WERI-Rb-1 (cell line): ENCODE measurements at places on chromosomes 3 and 15.

DNA sequence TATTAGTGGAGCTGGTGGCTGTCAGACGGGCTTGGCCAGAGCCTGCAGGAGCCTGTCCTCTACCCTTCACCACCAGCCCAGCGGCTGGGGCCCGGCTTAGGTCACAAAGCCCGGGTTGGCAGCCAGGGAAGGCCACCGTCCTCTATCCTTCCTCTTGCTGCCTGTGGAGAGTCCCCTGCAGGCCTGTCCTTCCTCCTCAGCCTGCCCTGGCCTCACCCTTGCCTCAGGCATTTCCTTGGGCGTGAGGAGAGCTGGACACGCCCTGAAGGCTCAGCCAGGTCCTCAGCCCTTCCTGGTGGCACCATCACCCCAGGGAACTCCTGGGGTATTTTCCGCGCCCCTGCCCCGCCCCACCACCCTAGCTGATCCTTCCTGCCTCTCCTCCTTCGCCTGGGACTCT lies 7.7 kb downstream of the CHAC1 start:
- no peak for DNase-seq

DNA sequence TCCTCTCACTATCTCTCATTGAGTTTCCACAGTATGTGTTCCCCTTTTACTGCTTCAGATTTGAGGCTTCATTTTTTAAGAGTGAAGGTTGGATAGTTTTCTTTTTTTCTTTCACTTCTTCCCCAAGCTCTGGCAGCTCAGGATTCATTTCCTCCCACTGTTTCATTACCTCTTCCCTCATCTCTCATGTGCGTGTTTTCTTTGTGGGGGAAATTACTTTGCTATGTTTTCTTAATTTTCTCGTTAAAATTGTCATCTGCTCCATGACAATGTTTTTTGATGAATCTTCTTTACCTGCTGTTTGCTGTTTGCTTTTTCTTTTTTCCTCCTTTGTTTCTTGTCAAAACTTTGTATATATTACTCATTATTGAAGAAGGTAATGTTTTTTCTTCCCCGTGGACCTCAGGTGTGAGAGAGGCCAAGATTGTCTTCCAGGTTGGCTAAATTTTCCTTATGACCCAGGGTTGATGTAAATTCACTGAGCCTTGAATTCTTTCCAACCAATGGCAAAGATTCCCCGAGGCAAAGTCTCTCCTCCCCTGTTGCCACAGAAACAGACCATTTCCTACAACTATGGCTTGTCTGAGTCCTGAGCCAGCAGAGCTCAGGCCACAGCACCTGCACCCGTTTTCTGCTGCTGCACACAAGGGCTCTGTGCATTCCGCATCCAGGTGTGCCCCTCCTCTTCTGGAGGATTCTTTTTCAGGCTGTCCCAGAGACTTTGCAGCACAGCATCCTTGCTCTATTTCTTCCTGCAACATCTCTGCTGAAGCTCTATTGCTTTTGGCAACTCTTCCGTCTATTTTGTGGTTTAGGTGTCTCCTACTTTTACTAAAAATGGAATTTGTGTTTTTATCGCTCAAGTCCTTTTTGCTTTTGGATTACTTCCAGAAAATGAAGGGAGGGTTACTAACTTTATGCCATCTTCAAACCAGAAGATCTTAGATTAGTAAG lies 66.1 kb downstream of the NOX5 start:
- DNase-seq = no peak

- DNase-seq = no peak
Measured at GRCh38 chr15:90645873-90646575, 71.1 kb upstream of the BLM start.

GRCh38 chr3:90062631-90063200 lies 955.3 kb downstream of the EPHA3 start:
- DNase-seq = no peak

DNA sequence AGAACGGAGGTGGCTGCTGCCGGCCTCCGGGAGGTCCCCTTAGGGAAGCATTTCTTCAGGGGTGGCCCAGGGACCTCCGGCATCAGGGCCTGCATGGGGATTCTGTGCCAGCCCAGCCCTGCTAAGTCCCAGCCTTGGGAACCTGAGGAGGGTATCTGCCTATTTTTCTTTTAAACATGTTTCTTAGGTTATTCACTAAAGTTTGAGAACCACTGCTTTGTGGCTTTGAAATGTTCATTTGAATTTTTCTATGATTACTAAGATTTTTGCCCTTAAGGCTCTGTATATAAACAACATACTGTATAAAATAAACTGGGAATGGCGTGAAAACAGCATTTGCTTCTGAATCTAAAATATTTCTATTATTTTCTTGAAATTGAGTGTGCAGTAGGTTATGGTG lies 24.4 kb downstream of the FAN1 start:
- no peak for DNase-seq

- no peak for DNase-seq
Measured at GRCh38 chr3:72571638-72572114, 276.6 kb downstream of the SHQ1 start.

GRCh38 chr15:28936481-28936881 lies 50.7 kb downstream of the APBA2 start:
- no peak for DNase-seq

- DNase-seq = no peak
Measured at GRCh38 chr15:28115871-28116270, 16.8 kb upstream of the OCA2 start.

GRCh38 chr3:184907681-184908649 lies 96.0 kb downstream of the VPS8 start:
- DNase-seq = no peak

- peak; percentile 1 for DNase-seq
Measured at GRCh38 chr15:101031213-101031612, 112.1 kb downstream of the LRRK1 start.

DNA sequence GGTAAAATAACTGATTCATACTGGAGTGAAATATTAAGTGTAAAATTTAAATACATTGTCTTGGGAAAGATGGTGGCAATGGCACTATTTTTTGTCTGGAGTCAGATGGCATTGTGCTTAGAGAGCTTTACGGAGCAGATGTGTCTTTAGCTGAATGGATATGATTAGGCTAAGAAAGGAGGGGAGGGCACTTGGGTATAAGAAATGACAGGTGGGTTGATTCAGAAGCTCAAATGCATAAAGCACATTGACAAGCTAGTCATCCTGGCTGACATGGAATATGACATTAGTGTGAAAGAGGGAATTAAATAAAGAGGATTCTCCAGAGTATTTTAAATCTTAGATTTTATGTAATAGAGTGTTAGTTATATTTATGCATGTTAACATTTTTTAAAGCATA lies 570.1 kb upstream of the CBLB start:
- DNase-seq = peak; percentile 10
